GM12864 (cell line): ENCODE measurements at places on chromosomes 4 and X.

- no peak for DNase-seq
Measured at GRCh38 chr4:1407657-1408333, 1.6 kb upstream of the NKX1-1 start.

GRCh38 chr4:87555773-87556619 lies 26.8 kb upstream of the SPARCL1 start:
- DNase-seq, result no peak

DNA sequence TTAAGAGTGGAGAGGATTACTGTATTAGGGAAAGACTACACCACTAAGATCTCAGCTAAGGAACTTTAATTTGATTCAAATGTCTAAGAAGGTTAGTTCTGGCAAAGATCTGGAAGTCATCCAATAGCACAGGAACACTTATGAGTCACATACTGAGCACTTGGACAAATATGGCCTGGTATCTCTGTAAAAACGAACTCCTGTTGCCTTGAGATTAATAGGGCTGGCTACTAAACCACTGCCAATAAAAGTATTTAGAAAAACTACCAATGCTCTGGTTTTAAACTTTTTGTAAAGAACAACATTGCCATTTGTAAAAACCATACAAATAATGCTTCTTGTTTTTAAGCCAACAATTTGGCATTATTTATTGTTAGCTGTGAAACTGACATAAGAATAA lies 70.5 kb downstream of the SEC24D start:
- DNase-seq, result no peak

DNA sequence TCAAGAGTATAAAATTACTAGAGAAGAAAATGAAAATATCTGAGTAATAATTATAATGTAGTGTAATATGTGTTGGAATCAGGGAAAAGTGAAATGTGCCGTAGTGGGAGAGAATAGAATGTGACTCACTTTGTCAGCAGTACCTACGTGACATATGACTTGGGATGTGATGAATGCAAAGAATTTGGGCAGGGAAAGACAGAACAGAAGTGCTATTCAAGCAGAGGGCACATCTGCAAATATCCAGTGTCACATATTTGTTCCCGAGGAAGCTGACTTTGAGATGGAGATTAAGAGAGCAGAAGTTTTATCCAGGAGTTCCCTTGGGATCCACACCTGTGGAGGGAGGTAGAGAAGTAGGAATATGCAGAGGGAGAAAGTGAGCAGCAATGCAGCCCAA lies 69.3 kb upstream of the HS3ST1 start:
- no peak for DNase-seq

DNA sequence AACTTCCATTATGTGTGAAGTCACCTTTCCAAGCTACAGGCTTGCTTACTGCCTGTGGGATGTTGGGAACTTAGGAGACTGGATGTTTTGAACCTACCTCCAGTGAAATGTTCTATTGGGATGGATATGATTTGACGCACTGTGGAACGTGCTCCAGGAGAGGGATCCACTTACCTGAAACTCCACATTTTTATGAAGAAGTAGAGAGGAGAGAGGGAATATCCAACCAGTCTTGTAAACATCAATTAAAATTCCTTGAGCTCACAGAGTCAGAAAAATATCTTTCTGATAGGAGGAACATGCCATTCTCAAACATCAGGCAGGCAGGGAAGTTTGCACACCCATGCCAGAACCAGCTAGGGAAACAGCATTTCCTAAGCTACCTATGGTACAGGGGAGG lies 91.1 kb upstream of the MAOA start:
- DNase-seq, result no peak

- DNase-seq, result no peak
Measured at GRCh38 chr4:145489556-145489955, 7.9 kb downstream of the SMAD1 start.

GRCh38 chr4:13640149-13640940 lies 12.8 kb upstream of the BOD1L1 start:
- DNase-seq, result no peak

- no peak for DNase-seq
Measured at GRCh38 chrX:43595931-43596330, 60.2 kb upstream of the MAOA start.

GRCh38 chr4:10086506-10087120 lies 30.0 kb downstream of the WDR1 start:
- no peak for DNase-seq

GRCh38 chr4:184596617-184597185 lies 52.5 kb downstream of the CASP3 start:
- DNase-seq, result no peak

- DNase-seq, result no peak
Measured at GRCh38 chrX:30161043-30161442, 54.3 kb upstream of the MAGEB2 start.

DNA sequence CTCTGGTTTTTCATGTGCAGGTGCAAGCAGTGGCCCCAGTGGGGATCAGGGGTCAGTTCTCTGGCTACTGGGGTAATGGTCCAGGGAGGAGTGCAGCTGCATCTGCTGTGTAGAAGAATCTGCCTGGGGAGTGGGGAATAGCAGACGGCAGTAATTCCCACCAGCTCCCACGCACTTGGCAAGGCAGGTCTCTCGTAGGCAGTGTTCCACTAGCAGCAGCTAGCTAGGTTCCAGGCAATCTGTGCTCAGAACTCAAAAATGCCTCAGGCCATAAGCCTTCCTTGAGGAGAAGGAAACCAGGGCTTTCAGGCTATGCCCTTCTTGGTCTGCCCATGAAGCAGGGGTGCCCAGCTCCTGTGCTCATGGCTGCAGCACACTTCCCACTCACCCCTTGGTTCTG lies 38.8 kb downstream of the DCLK2 start:
- no peak for DNase-seq

- DNase-seq, result no peak
Measured at GRCh38 chr4:124157396-124158083, 555.0 kb downstream of the ANKRD50 start.

DNA sequence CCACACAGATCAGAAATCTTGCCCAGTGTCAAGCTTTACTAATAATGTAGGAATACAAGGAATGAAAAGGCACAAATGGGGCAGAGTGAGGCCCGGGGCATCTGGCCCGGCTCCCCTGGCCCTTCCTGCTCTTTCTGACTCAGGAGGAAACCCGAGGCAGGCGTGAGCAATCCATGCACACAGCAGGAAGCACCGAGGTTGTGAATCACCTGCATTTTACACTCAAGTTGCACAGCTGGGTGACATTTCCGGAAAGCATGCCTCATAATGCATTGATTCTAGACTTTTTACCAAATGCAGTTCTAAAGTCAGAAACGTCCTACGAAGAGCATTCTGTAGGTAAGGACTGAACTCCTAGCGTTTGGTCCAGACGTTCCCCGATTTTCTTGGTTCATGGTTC lies 38.9 kb downstream of the PRIMPOL start:
- no peak for DNase-seq

- DNase-seq, result no peak
Measured at GRCh38 chrX:41332408-41333002, 1.5 kb upstream of the DDX3X start.

GRCh38 chr4:10736895-10737294 lies 52.3 kb upstream of the CLNK start:
- no peak for DNase-seq

- no peak for DNase-seq
Measured at GRCh38 chr4:158236304-158237030, 26.2 kb downstream of the TMEM144 start.

DNA sequence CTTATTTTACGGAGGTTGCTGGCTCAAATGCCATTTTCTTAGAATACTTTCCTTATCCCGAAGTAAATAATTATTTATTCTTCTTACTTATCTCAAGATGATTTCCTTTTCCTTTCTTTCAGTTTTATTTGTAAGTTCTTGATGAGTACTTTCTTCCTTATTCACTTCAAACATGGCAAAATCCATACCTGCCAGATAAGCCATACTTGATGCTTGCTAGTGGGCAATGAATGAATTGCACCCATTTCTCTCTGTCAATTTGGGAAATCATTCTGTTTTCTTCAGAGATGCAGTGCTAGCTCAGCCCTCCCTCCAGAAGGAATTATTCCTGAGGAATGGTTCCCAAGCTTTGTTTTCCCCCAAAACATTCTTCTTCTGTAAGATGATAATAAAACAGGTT lies 598.3 kb downstream of the SPRY1 start:
- no peak for DNase-seq

DNA sequence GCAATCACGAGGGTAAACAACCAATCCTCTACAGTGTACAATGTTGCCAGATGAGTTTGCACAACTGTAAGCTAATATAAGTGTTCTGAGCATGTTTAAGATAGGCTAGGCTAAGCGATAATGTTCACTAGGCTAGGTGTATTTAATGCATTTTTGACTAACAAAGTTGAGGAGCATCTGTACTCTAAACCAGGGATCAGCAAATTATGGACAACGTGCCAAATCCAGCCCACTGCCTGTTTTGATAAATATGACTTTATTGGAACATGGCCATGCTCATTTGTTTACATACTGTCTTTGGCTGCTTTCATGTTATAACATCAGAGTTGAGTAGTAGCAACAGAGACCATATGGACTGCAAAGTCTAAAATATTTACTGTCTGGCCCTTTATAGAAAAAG lies 46.3 kb upstream of the ARHGEF6 start:
- DNase-seq, result no peak

DNA sequence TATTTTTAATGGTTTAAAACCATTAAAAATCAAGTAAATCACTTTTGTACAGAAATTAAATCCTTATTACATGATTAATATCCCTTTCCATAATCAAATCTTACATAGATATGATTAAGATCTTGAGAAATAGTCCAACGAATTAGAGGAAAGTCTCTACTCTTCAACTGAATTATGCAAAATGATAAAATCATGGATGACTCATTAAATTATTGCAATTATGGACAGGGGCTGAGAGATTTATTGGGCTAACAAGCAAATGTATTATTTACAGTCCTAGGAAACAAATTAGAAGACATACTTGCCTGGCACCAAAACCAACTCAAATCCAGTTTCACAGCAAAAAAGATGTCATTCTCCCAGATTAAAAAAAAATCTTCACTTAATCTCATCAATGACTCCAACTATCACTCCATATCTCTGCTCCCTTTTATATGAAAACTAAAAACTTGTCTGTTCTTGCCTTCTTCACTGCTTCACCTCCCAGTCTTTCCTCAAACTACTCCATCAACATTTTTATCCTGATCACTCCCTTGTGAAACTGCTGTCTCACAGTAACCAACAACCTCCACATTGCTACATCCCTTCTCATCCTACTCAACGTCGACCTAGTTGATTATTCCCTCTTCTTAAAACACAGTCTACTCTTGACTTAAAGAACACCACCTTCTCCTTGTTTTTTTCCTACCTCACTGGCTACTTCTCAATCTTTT lies 18.4 kb upstream of the DDX60 start:
- no peak for DNase-seq

GRCh38 chrX:112341598-112341997 lies 259.0 kb upstream of the TRPC5 start:
- DNase-seq, result no peak
